ENCODE measurements at places on chromosomes 7 and 10.

GRCh38 chr7:97342512-97342911 lies 225.0 kb downstream of the SDHAF3 start:
- DNase-seq: no peak

- DNase-seq: no peak
These were observed 72.8 kb downstream of the CTTNBP2 start for GRCh38 chr7:117800406-117800805.

DNA sequence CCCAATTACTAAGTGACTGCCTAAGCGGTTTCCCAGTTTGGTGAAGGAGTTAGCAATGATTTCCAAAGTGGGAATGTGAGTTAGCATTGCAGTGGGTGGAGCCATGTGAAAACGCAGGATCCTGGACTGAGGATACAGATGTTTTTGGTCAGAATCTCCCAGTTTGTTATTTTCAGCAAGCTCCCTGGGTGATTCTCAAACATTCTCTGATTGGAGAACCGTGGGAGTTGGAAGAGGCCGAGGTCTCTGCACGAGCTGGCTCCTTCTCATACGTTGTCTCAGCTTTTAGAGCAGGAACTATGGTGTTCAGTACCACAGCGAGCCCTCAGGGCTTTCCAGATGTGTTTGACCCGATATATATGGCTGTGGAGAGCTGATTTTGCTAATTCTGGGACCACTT lies 396.5 kb upstream of the NPVF start:
- no peak for DNase-seq

- DNase-seq: no peak
These were observed 26.2 kb upstream of the MSRB2 start for GRCh38 chr10:23069019-23069815.

DNA sequence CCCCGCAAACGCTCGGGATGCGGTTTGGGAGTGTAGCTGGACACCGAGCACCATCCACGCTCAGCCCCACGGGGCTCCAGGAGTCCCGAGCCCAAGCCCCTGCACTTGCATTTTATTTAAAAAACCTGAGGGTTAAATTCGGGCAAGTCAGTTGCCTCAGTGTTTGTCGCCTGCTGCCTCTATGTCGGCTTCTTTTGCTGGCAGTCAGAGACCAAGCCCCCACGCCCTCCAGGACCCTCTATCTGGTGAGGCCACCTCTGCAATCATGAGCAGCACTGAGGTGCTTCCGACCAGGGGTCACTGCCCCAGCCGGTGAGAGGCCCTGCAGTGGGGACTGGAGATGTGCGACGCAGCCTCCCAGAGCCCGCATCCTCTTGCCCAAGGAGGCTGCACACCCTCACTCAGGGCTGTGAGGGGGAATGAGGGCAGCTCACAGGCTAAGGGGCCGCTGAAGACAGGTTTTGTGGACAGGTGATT lies 13.3 kb upstream of the ZNF273 start:
- peak; percentile 14 for DNase-seq

DNA sequence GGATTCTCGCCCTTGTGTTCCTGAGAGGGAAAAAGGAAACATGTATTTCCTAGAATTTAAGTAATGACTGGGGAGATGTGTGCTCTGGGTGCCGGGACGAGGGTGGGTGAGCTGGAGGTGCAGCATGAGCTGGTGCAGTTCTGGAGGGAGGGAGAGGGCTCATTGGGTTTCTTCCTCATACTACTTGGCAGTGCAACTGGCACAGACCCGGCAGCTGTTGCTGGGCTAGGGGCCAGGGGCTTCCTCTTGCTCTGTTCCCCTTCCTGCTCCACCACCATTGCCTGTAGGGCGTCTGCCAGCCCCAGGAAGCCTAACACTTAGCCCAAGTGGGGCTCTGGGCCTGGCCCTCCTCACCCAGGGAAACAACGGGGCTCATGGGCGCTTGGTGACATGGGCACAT lies 5.9 kb downstream of the RET start:
- DNase-seq: no peak

- DNase-seq: no peak
These were observed 11.6 kb upstream of the LIPF start for GRCh38 chr10:88652616-88653015.
